ENCODE measurements at places on chromosomes 13 and 19.

DNA sequence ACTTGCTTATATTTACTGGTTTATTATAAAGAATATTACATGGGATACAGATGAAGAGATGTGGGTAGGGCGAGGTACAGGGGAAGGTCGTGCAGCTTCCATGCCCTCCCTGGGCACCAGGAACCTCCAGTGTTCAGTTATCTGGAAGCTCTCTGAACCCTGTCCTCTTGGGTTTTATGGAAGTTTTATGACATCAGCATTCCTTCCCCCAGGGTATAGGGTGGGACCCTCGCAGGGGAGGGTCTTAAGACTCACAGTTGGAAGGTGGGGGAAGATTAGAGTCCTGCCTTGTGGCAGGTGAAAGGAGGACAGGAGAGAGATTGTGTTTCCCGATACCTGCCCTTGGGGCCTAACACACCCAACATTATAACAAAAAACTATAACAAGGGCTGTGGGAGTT is 71.8 kb upstream of the NPAS1 start:
- DNase-seq, result no peak

- DNase-seq, result no peak
Measured at GRCh38 chr19:46413262-46414031, at the start of gene CCDC8. Gene CCDC8, minus strand, starts transcription at chr19:46413564. Its CDS starts 754 bp downstream, at chr19:46412810.

DNA sequence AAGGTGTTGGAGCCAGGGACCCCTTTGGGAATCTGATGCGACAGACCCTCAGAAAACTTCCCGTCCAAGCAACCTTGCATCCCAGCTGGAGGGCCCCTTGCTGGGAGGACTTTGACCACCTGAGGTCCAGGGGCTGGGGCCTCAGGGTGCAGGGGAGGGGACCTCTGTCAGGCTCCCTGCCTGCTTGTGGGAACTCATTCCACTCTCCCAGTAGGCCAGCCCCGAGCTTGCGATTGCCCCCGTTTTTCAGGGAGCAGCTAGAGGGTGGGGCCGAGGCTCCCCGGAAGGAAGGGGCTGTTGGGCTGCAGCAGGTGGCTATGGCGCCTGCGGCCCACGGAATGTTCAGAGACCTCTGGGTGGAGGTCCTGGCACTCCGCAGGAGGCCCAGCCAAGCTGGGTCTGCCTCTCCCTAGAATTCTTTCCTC is 2.8 kb downstream of the GNA11 start:
- DNase-seq, result no peak

GRCh38 chr19:30446850-30447552 is 74.8 kb downstream of the ZNF536 start:
- no peak for DNase-seq

DNA sequence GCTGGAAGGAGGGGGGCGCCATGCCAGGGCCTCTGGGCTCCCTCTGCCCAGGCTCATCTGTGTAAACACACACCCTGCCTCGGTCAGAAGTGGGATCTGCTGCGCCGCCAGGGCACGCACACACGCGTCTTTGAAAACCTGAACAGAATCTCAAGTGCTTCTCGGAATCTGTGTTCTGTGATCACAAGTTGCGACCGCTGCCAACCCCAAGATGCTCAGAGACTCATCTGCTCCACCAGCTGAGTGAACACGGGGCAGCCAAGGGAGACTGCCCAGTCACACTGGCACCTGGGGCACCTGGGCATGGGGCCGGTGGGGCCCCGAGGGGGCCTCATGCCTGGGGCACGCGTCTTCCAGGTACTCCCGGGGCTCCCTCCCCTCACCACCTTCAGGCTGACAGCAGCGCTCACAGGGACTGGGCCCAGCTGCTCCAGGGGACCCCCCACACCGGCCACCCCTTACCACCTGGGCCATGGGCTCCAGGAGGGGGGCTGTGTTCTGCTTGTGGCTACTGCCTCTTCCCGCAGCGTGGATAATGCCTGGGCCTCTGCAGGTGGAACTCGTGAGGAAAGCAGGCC is 59.0 kb downstream of the KLF2 start:
- no peak for DNase-seq

GRCh38 chr19:38721979-38722773 is 22.1 kb downstream of the CAPN12 start:
- DNase-seq, result no peak

GRCh38 chr13:36214163-36214921 is at the start of gene SOHLH2:
Gene SOHLH2, minus strand, starts transcription at chr13:36214556. Its CDS starts 30 bp downstream, at chr13:36214526.
- no peak for DNase-seq

- DNase-seq, result no peak
Measured at GRCh38 chr13:104595511-104595910, 1529.3 kb upstream of the SLC10A2 start.

DNA sequence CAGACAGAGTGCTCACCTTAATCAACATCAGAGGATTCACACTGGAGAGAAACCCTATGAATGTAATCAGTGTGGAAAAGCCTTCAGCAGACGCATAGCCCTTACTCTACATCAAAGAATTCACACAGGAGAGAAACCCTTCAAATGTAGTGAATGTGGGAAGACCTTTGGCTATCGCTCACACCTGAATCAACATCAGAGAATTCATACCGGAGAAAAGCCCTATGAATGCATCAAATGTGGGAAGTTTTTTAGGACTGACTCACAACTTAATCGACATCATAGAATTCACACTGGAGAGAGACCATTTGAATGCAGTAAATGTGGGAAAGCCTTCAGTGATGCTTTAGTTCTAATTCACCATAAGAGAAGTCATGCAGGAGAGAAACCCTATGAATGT is 18.3 kb downstream of the ZNF527 start:
- no peak for DNase-seq

DNA sequence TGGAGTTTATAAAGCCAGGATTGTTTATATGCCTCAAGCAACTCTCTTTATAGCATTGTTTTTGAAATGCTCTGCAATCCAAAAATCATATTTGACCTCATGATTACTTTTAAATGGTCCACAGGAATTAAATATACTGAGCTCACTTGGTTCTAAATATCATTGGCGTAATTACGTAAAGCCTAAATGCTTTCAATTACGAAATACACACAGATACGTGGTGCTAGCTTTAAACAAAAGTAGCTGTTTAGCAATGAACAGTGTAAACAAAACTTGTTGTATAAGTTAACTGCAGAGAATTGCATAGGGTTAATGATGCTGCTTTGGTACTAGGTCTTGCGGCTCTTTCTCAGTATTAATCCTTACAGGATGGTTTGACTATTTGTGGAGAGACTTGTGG is 346.6 kb downstream of the COG6 start:
- no peak for DNase-seq

DNA sequence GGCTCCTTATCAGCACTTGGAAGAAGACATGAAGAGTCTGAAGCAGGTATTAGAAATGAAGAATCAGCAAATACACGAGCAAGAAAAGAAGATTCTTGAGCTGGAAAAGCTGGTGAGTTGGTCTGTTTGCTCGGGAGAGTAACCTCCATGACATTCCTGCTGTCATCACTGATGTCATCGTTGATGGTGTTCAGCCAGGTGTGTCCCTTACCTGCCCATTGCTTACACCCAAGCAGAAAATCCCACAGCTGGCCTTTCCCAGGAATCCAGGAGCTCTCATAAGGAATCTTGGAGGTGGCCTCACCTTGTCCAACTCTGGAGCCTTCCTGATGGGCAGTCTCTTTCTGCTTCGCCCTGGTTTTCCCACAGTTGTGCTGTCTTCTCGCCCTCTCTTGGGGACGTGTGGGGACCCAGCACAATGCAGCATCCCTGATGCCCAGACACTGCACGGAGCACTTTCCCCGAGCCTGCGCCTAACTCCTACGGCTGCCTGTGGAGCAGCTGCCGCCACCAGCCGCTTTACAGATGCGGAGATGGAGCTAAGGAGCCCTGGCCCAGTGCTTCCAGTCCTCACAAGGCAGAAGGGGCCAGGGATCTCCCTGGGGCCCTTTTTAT is 97.0 kb downstream of the SLC7A1 start:
- no peak for DNase-seq

GRCh38 chr19:46364359-46364758 is 17.5 kb downstream of the PPP5C start:
- no peak for DNase-seq

GRCh38 chr19:6047741-6048251 is 62.5 kb downstream of the RFX2 start:
- no peak for DNase-seq

DNA sequence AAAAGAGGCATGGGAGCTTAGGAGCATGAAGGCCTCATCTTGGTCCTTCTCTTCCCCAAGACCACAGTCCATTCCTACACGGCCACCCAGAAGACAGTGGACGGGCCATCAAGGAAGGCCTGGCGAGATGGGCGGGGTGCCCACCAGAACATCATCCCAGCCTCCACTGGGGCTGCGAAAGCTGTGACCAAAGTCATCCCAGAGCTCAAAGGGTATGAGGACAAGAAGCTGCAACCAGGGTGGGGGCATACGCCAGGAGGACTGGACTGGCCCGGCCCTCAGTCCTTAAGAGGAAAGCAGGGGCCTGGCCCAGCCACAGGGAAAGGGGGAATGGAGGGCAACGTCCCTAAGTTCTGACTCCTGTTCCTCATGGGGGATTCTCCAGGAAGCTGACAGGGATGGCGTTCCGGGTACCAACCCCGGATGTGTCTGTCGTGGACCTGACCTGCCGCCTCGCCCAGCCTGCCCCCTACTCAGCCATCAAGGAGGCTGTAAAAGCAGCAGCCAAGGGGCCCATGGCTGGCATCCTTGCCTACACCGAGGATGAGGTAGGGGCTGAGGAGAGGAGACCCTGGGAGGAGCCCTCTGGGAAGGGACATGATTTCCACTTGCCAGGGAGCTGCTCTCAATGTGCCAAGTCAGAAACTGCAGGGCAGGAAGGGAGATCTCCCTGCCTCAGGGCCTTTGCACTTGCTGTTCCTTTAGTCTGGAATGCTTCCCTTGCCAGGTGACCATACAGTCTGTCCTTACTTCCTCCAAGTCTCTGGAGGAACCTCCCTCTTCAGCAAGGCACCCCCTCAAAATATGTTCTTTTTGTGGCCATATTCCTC is 1.9 kb upstream of the TMEM147 start:
- DNase-seq, result no peak

GRCh38 chr13:83618966-83619365 is 263.3 kb downstream of the SLITRK1 start:
- no peak for DNase-seq
